Cortex of kidney (tissue), 1 donor: ENCODE measurements at places on chromosomes 4 and X.

DNA sequence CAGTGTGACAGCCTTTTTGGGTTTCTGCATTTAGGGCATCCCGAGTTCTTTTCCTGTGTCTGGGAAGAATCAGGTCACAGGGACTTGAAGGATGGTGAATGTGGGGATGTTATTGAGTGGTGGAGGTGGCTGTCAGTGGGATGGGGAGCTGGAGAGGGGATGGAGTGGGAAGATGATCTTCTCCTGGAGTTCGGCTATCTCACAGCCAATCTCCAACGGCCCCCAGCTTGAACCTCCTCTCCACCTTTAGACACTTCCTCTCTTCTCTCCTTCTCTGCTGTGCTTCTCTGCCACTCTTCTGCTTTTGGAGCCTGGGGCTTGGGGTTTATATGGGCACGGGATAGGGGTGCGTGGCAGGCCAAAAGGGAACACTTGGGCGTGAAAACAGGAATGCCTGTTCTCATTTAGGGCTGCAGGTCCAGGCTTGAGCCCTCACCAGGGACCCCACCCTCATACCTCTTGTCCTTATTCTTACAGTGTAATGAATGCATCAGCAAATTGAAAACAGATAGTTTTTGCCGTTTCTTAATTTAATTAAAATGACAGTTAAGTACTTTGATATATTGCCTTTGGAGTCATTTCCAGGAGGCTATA, 37.5 kb downstream of the USP9X start:
- peak; percentile 4 for DNase-seq

DNA sequence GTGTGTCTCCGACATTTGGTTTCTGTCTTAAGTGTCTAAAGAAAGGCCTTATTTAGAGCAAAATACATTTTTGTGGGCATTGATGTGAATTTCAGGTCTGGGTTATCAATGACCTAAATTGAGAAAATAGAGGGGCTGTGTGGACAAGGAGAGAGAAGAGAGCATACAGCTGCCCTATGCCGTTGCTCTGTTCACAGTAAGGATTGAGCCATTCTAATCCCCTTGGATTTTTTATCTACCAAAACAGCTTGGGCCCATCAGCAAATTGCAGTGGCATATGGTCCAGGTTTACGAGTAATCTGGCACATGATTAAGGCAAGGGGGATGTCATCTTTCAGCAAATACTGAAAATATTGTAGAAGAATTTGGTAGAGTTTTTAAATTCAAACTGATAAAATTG, 210.2 kb downstream of the ANTXR2 start:
- no peak for DNase-seq

DNA sequence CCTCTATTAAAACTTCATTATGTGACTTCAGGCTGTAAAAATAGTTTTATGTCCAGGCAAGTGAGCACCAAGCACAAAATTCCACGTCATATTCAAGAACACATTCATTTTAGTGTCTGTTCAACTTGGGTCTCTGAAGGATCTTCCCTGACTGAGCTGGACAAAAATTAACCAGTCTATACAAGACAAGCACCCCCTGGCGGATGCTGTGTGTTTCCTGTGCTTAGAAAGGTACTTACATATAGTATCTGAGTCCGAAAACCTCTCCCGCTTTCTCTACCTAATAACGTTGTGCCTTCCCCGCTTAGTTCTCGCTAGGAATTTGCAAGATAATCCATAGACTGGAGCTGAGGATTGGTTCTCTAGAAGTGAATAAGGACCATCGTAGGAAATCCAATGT, 2214.5 kb upstream of the TENM3 start:
- DNase-seq, result no peak

DNA sequence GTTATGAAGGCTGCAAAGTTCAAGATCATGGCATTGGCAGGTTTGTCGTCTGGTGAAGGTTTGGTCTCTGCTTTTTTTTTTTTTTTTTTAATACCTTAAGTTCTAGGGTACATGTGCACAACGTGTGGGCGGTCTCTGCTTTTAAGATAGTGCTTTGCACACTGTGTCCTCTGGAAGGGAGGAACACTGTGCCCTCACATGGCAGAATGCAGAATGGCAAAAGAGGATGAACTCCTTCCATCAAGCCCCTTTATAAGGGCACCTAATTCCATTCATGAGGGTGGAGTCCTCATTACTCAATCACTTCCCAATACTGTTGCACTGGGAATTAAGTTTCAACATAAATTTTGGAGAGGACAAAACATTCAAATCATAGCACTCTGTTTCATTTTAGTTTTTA, 101.4 kb downstream of the GLRA2 start:
- no peak for DNase-seq

DNA sequence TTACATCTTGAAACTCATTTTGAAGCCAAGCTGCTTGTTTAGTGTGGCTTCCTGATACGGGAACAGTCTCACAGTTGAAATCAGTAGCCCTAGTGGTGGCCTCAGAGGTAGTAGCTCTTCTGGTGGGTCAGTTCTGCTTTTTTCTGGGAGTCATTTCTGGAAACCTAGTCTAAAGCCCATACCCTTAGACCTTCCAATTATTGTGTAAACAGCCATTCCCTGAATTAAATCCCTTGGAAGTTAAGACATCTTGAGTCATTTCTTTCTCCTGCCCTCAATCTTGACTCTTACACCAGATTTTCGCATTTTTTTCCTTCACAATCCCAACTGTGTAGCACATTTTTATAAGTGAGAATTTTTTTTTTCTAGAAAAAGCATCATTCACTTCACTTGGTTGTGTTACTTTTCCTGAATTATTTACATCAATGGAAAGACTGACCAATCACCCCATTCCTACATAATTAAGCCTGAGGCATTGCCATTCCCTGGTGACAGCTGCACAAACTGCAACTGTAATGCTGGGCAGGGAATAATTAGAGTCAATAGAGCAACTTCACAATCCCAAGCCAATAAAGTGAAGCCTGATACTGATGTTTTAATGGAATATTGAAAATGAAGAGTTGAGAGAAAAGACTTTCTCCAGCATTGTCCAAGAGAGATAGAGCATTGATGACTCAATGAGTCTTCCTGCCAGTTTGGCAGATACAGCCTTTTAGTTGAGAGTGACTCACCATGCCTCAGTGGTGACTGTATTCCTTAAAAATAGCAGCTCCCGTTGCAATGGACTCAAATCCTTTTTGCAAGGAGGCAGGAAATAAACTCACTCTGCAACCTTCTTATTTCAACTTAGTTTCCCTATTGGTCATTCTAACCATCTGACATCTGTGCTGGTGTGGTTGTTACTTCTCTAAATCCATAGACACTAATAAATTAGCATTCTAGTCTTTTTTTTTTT, 13.0 kb upstream of the SEPSECS start:
- DNase-seq, result no peak

DNA sequence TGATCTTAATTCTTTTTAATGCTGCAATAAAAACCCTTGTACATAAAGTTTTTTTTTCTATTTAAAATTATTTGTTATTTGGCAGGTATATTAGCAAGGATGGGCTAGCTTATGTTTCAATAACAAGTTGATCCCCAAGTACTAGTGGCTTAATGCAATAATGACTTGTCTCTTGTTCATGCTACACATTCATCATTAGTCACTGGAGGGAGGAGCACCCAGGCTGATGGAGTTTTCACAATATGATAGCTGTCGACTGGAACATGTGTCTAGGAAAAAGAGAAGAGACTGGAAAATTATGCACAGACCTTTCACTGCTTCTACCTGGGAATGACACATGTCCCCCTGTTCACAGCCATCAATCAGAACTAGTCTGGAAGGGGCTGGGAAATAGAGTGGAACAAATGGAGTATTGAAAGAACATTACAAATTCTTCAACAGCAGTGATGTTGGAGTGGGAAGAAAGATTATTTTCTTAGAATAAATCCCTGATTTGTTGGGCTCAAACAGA, 387.9 kb upstream of the RPS6KA3 start:
- DNase-seq, result no peak

- no peak for DNase-seq
These were observed 83.5 kb downstream of the ZNF674 start for GRCh38 chrX:46461660-46462191.

GRCh38 chr4:155795991-155796390, 37.2 kb downstream of the GUCY1B1 start:
- DNase-seq, result no peak

DNA sequence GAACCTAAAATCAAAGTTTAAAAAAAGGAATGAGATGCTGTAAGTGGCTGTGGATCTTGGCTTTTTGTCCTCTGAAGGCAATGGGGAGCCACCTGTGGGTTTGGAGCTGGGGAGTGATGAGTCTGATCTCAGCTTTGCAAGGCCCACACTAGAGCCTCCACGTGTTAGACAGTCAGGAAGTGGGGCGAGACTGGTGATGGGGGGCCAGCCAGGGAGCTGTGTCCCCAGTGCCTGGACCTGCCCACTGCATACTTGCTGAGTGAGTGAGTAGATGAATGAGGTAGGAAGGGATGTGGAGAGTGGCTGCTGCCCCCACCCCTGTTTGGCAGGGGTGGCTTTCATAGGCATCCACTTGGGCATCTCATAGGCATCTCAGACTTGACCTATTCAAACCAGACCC, 84.0 kb downstream of the NHSL2 start:
- no peak for DNase-seq

DNA sequence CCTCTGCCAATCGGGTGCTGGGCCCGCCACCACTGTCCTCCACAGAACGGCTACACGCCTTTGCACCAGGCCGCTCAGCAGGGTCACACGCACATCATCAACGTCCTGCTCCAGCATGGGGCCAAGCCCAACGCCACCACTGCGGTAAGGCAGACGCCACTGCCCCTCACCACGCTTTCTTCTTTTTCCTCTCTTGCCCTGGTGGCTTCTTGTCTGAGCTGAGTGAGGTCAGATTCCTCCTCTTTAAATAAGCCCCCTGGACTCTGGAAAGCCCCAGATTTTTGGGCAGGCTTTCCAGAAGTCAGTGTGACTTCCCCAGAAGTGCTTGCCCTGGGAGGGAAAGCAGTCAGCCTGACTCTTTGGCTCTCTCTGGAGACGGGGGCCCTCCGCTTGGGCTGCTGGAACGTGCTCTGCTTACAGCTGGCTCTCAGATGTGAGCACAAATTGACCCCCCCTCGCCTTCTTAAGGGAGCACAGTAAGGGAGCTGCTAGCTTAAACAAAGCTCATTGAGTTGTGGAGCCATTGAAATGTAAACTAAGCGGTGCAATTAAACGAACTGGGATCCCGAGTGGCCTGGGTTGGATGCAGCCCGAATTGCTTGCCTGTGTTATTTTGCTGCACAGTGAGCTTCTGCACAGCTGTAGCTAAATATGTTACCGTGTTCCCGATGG, 243.1 kb downstream of the ANK2 start:
- no peak for DNase-seq

GRCh38 chrX:140744085-140744484, 34.5 kb downstream of the LINC00632 start:
- no peak for DNase-seq

- DNase-seq, result no peak
These were observed 101.1 kb downstream of the ATP8A1 start for GRCh38 chr4:42555828-42556227.

GRCh38 chr4:139316733-139317132, 14.5 kb upstream of the NDUFC1 start:
- DNase-seq, result no peak

- DNase-seq, result no peak
These were observed 33.3 kb upstream of the ETNPPL start for GRCh38 chr4:108796173-108796572.

DNA sequence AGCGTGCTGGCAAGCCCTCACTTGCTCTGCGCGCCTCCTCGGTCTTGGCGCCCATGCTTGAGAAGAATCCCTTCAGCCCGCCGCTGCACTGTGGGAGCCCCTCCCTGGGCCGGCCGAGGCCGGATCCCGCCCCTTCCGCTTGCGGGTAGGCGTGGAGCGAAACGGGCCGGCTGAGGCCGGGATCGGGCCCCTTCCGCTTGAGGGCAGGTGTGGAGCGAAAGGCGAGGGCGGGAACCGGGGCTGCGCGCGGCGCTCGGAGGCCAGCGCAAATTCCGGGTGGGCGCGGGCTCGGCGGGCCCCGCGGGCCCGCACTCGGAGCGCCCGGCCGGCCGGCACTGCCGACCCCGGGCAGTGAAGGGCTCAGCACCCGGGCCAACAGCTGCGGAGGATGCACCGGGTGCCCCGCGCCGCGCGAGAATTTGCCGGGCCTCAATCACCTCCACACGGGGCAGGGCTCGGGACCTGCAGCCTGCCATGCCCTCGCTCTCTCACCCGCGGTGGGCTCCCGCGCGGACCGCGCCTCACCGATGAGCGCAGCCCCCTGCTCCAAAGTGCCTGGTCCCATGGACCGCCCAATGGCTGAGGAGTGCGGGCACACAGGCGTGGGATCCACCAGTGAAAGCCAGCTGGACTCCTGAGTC, 58.1 kb upstream of the GBA3 start:
- DNase-seq, result no peak

- DNase-seq, result no peak
These were observed 62.7 kb upstream of the DAPP1 start for GRCh38 chr4:99753931-99754330.

- no peak for DNase-seq
These were observed 3.2 kb downstream of the CXorf65 start for GRCh38 chrX:71103110-71103983.

GRCh38 chrX:117196481-117196880, 733.7 kb upstream of the CT83 start:
- no peak for DNase-seq

GRCh38 chr4:1610791-1611500, 73.2 kb downstream of the FAM53A start:
- no peak for DNase-seq

DNA sequence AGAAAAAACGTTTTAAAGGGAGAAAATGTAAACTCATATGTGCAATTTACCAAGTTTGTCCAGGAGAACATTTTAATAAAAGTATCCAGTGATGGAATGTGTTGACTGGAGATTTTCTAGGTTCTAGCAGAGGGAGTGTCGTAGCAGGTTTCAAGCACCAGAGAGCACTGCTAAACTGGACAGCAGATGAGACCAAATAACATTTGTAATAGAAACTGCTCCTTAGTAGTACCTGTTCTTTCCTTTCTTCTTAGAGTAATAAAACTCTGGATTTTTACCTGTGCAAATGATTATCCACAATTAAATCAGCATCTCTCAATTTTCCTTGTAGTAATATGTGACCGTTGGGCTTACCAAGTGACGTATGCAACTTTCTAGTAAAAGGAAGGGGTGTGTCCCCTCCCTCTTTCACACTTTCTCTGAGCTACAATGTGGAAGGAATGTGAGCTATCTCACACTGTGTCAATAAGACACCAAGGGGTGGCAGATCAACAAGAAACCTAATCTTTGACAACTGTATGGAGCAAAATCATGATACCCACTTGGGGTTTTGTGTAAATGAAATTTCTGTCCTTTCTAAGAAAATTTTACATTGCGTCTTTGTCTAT, 9.5 kb downstream of the HPGDS start:
- DNase-seq, result no peak

- DNase-seq, result no peak
These were observed 64.6 kb upstream of the MTM1 start for GRCh38 chrX:150503898-150504219.

GRCh38 chr4:113499166-113499565, 262.4 kb downstream of the CAMK2D start:
- DNase-seq, result no peak
